ENCODE measurements at places on chromosomes 6 and 20.

- DNase-seq, result no peak
- no peaks in the 10 kb centered on the region for H3K4me1 ChIP-seq
- no peak overlapping the region for H3K4me3 ChIP-seq
- no peak overlapping the region for H3K27ac ChIP-seq
- no peaks in the 10 kb centered on the region for H3K27me3 ChIP-seq
Measured at GRCh38 chr20:43717616-43717995, 9.2 kb downstream of the GTSF1L start.

DNA sequence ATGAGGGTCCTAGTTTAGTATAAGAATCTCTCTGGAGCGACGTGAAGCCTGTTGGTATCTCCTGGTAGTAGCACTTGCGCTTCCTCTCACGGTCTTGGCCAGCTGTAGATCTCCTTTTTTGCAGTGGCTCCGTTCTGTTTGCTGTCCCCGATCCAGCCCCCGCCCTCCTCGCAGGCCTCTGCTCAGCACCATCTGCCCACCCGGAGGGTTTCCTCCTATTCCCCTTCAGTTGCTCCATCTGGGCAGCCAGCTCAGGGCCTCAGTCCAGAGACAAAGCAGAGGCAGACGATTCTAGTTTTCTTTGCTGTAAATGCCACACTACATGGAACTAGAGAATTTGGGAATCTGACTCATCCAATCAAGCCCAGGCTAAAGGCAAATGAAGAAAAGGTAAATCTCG lies 126.6 kb downstream of the TIAM2 start:
- DNase-seq, result no peak
- H3K27me3 ChIP-seq, result no peaks in the 10 kb centered on the region
- no peak overlapping the region for H3K27ac ChIP-seq
- H3K36me3 ChIP-seq, result no peaks in the 10 kb centered on the region

GRCh38 chr20:44450281-44450889 lies 25.3 kb upstream of the TTPAL start:
- no peaks in the 10 kb centered on the region for H3K27me3 ChIP-seq
- no peaks in the 10 kb centered on the region for H3K36me3 ChIP-seq
- no peaks in the 10 kb centered on the region for H3K4me1 ChIP-seq
- H3K4me3 ChIP-seq, result no peak overlapping the region

DNA sequence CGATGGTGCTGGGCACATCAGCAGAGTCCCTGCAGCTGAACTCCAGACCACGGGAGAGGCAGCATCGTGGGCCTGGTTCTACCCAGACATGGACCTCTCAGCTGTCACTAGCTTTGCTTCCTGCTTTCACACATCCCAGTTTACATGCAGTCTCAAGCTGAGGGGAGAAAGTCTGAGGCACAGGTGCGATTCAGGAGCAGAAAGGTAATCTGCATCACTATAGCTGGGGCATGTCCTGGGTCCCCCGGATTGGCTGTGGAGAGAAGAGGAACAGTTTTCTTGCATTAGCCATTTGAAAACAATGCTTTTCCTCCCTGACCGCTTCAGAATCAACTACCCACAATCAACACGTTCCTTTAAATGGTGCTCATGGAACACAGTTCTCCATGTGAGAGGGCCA lies 59.9 kb downstream of the PLAGL1 start:
- no peak overlapping the region for H3K27ac ChIP-seq
- no peaks in the 10 kb centered on the region for H3K27me3 ChIP-seq
- H3K4me1 ChIP-seq, result no peaks in the 10 kb centered on the region
- peaks cover 6% of the 10 kb centered on the region for H3K36me3 ChIP-seq
- no peak overlapping the region for H3K4me3 ChIP-seq

DNA sequence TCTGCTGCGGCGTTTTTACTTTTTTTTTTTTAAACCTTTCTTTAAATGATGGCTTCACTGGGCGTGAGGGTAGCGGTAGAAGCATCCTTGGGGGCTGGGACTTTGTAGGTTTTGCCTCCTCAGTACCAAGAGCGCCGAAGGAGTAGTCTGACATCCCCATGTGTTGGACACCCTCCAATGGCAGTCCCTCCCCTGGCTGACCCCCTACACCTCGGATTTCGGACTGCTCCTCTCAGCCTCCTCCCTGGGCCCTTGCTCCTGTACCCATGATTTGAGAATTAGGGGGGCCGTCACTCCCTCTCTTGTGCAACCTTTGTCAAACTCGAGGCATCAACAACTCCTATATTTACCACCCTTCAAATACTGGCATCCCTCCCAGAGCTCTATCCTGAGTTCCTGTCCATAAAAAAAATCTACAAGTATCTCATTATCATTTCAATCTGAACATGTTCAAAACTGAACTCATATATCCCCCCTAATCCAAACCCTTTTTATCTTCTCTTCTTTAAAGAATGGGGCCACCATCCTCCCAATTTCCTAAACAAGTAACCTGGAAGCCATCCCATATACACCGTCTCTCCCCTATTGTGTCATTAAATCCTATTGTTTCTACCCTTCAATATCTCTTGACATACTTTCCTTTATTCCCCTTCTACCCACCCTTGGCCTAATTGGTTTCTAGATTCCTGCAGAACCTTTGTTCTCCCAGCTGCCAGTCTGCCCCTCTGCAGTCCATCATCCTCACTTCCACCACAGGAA lies 1.2 kb upstream of the ARFGEF3 start:
- DNase-seq, result no peak
- no peak overlapping the region for H3K27ac ChIP-seq
- no peaks in the 10 kb centered on the region for H3K36me3 ChIP-seq

DNA sequence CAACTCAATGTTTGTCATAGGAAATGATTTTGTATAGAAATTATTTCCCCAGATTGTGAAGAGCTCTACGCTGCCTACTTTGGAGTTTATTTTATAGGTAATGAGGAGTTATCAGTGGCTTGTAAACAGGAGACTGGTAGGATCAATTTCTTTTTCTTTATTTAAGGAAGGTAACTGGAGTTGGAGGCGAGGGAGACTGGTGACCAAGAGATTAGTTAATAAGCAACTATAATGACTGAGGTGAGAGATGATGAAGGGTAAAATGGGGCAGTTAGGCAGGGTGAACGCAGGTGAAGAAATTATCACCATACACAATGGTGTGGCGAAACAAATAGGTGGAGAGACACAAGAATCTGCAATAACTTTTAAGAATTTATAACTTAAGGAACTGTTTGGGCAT lies 100.2 kb downstream of the PRKN start:
- H3K4me1 ChIP-seq, result no peaks in the 10 kb centered on the region
- no peaks in the 10 kb centered on the region for H3K27me3 ChIP-seq
- H3K36me3 ChIP-seq, result no peaks in the 10 kb centered on the region

DNA sequence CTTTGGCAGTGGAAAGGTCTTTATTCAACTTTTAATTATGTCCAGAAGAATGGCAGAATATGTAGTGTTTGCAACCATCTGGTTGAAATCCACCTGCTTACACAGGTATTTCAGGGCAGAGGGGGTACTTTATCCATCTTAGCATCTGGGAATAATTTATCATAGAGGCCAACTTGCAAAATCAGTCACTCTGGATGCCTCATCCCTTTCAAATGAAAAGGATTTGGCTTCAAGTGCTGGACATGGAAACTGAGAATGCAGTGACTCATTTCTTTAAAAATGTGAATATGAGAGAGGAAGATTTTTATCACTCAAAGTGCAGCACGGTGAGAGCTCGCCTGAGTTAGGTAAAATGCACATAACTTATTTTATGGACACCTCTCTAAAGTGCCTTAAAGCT lies 758.3 kb downstream of the KIF16B start:
- DNase-seq, result no peak
- H3K27ac ChIP-seq, result no peak overlapping the region
- no peaks in the 10 kb centered on the region for H3K27me3 ChIP-seq
- no peak overlapping the region for H3K4me3 ChIP-seq

DNA sequence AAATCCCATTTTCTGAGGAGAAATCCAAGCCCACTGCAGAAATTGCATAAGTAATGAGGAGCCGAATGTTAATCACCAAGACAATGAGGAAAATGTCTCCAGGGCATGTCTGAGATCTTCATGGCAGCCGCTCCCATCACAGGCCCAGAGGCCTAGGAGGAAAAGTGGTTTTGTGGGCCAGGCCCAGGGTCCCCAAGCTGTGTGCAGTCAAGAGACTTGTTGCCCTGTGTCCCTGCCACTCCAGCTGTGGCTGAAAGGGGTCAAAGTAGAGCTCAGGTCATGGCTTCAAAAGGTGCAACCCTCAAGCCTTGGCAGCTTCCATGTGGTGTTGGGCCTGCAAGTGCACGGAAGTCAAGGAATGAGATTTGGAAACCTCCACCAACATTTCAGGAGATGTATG lies 276.6 kb downstream of the KHDRBS2 start:
- no peak overlapping the region for H3K4me3 ChIP-seq
- H3K36me3 ChIP-seq, result no peaks in the 10 kb centered on the region
- no peak for DNase-seq
- no peaks in the 10 kb centered on the region for H3K27me3 ChIP-seq
- H3K27ac ChIP-seq, result no peak overlapping the region

DNA sequence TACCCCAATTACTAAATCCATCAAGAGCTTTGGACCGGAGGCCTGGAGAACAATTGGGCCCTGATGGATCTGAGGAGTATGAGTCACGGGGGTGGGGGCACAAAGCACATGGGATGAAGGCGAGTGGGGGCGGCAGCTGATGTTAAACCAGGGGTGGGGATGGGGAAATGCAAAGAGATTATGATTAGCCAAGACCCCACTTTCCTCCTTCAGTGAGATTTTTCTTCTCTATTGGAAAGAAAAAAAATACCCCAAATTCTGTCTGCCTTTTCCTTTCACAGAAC lies 57.9 kb downstream of the ARHGAP40 start:
- H3K27ac ChIP-seq, result no peak overlapping the region
- H3K27me3 ChIP-seq, result no peaks in the 10 kb centered on the region
- H3K4me1 ChIP-seq, result no peaks in the 10 kb centered on the region
- no peaks in the 10 kb centered on the region for H3K36me3 ChIP-seq
- DNase-seq, result no peak

DNA sequence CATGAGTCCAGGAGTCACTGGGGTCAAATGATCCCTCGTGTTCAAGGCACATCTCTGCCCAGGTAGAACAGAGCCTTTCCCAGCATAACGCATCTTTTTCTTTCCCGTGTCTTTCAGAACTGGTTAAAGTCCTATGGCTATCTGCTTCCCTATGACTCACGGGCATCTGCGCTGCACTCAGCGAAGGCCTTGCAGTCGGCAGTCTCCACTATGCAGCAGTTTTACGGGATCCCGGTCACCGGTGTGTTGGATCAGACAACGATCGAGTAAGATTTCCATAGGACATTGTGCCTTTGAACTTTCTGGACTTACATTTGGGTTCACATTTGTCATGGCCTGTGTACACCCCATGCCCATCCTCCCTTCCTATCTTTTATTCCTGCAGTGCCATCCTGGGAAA lies 20.2 kb downstream of the MMP24 start:
- no peaks in the 10 kb centered on the region for H3K36me3 ChIP-seq
- no peak overlapping the region for H3K27ac ChIP-seq
- H3K27me3 ChIP-seq, result no peaks in the 10 kb centered on the region
- no peaks in the 10 kb centered on the region for H3K4me1 ChIP-seq
- no peak for DNase-seq

DNA sequence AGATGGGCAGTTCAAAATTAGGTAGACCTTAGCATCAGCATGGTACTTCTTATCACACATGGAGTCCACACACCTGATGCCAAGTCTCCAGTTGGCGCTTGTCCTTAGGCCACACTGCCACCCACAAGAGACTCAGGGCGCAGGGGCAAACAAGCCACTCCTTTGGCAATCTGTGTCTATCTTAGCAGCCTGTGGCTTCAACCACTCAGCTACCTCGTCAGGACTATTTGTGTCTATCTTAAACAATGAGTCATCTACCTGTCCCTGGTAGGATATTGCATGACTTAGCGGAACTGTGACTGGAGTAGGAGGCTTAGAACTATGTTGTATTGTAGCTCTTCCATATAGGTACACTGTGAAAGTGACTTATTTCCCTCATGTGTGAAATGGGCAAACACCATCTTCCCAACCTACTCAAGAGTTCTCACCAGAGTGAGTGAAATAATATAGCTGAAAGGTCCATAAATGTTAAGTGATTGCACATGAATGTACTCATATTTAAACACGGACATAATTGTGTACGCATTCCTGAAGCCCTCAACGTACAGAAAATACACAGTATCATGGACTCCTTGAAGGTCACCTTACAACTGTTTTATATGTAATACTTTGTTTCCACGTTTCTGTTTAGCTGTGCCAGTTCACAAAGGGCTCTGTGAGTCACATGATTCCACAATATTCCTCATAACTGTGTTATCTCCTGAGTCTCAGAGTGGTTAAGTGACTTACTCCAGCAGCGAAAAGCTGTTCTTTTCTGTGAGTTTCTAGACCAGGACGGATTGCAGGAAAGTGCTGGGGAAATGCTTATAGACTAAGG lies 1.6 kb downstream of the TRIM27 start:
- no peaks in the 10 kb centered on the region for H3K36me3 ChIP-seq
- no peak for DNase-seq
- peak overlapping the region; percentile 79 for H3K4me3 ChIP-seq
- peaks cover 41% of the 10 kb centered on the region for H3K4me1 ChIP-seq

- H3K27ac ChIP-seq, result no peak overlapping the region
- DNase-seq, result no peak
- H3K27me3 ChIP-seq, result no peaks in the 10 kb centered on the region
- H3K4me1 ChIP-seq, result no peaks in the 10 kb centered on the region
- H3K36me3 ChIP-seq, result no peaks in the 10 kb centered on the region
Measured at GRCh38 chr6:149158076-149158475, 159.4 kb upstream of the TAB2 start.

Measured in vagina (tissue), 2 donors.